ENCODE measurements at places on chromosomes 3 and 15.
A peak's percentile ranks its signal among the peaks of the same experiment; 100 is the strongest.

DNA sequence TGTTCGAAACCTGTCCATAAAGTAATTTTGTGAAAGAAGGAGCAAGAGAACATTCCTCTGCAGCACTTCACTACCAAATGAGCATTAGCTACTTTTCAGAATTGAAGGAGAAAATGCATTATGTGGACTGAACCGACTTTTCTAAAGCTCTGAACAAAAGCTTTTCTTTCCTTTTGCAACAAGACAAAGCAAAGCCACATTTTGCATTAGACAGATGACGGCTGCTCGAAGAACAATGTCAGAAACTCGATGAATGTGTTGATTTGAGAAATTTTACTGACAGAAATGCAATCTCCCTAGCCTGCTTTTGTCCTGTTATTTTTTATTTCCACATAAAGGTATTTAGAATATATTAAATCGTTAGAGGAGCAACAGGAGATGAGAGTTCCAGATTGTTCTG, 44.4 kb downstream of the AGTR1 start:
- no peak for DNase-seq

GRCh38 chr3:192090586-192090985, 629.6 kb downstream of the PYDC2 start:
- no peak for DNase-seq

- no peak for DNase-seq
Measured at GRCh38 chr3:185631508-185632206, 45.6 kb downstream of the SENP2 start.

DNA sequence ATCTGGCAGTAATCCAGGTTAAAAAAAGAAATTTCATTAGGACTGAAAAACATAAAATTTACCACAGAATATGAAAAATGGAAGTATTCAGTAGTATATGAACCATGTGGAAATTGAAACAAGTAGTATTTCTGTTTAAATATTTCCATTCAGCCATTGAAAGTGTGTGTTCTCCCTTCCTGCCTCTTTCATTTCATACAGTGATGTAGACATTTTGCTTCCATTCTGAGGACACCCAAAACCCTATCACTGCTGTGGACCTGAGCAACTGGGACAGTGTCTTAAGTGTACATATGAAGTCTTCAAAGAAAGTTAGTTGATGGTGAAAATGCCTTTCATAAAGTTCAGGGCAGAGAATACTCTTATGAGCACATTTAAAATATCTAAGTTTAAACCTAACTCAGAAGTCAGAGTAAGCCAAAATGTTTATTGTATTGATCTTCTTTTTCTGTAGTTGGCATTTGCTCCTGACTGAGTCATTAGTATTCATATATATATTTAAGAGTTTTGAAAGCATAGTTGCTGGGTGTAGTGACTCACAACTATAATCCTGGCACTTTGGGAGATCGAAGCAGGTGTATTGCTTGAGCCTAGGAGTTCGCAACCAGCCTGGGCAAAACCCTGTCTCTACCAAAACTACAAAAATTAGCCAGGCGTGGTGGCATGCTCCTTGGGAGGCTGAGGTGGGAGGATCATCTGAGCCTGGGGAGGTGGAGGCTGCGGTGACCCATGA, 198.8 kb downstream of the KLHL25 start:
- no peak for DNase-seq

DNA sequence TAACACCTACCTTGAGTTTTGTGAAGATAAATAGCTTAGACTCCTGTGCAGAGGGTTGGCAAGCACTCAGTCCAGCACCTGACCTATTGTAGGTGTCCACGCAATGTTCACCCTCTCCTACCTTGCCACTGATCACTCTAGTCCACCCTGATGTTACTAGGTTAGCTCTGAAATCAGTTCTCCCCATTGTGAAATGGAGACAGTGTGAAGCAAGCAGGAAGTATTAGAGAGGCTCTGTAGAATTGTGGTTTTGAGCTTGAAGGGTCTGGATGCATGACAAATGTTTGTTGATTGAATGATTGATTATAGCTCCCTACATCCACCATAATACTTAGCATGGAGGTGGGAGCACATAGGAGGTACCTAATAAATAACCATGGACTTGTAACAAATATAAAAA, 199.7 kb downstream of the RPLP1 start:
- DNase-seq = no peak

- DNase-seq = no peak
Measured at GRCh38 chr15:81916451-81916850, 129.4 kb downstream of the MEX3B start.

- DNase-seq = no peak
Measured at GRCh38 chr15:70016511-70016994, 81.2 kb downstream of the TLE3 start.

- peak; percentile 33 for DNase-seq
Measured at GRCh38 chr15:67783303-67783702, 42.0 kb upstream of the SKOR1 start.

GRCh38 chr3:45816544-45816943, 20.2 kb upstream of the SLC6A20 start:
- DNase-seq = no peak

GRCh38 chr3:12545473-12545791, at the start of gene MKRN2OS:
TSS of gene MKRN2OS (minus strand) at chr3:12545499. CDS start at chr3:12545464, 35 bp downstream.
- peak; percentile 31 for DNase-seq

- no peak for DNase-seq
Measured at GRCh38 chr3:181696626-181697230, 15.0 kb upstream of the SOX2 start.

- no peak for DNase-seq
Measured at GRCh38 chr3:196186651-196187573, 24.3 kb downstream of the ZDHHC19 start.

GRCh38 chr3:127858937-127859336, 36.6 kb upstream of the MGLL start:
- DNase-seq = no peak

DNA sequence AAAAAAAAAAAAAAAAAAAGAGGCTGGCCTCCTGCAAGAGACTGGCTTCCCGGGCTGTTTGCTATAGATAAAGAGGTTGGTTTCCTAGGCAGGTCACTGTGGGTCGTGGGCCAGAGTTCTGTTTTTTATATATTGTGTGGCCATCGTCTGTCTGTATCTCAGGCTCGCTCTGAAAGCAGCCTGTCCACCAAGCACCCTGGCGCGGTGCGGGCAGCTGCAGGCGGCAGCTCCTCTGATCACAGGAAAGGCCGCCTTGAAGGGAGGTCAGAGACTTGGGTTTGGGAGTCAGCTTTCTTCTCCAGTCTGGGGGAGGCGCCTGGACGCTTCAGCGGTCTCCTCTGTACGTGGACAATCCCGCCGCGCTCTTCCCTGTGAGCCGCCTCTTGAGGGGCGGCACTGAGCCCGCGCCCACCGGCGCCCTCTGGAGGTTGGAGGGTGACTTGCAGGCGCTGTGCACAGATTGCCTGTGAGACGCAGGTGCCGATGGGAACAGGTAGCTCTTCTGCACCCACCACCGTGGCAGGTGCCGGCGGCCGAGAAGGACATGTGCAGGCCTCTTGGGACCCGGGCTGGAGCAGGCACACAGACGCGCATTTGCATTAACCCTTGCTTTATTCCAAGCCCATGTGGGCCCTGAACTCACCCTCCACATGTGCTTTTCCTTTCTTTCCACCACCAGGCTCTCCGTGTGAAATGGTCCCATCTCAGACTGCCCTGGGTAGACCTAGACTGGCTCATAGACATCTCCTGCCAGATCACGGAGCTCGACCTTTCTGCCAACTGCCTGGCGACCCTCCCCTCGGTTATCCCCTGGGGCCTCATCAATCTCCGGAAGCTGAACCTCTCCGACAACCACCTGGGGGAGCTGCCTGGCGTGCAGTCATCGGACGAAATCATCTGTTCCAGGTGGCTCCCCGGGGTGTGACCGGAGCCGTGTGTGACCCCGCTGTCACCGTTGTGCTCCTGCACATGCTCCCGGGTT, 89.3 kb downstream of the LRRK1 start:
- DNase-seq = peak; percentile 88

DNA sequence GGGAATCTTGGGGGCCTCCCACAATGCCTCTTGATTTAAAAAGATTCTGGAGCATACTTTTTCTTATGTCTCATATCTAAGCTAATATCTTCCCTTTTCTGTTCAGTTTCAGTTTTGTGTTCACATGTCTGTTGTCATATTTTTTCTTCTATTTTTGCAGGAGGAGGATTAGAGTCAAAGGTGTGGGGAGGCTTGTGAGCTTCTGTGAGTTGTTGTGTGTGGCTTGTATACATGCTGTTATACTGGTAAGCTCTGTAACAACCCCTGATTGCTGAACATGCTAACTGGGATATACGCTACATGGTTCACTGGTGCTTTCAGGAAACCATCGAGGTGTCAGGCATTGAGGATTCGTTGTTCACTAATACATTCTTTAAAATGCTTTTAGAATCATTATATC, 83.5 kb downstream of the SLC25A26 start:
- no peak for DNase-seq

DNA sequence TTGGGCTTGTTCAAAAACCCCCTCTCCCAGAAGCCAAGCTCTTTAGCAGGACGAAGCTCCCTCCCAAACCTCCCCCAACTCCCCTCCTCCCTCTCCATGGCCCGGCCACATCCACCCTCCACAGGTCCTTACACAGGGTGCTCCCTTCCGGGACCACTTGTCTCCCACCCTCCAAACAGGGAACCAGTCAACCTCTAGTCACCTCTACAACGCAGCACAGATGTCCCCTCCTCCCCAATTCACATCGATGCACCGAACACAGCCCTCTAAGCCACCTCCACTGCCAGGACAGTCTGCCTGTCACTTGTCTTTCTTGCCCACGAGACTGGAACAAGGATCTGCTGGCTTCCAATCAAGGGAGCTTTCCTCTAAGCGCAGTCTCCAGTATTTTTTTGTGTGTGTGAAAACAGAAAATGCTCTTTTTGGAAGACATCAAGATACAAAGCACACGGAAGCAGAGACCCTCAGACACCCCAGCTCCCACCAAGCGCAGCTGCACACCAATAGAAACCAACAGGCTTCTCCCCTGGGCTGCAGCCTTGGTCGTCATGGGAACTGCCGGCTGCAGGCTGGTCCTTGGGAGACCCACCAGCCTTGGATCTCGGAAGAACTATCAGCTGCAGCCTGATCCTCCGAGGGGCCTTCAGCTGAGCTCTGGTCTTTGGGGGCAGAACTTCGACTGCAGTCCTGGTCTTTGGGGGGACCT, 26.5 kb downstream of the IQSEC1 start:
- no peak for DNase-seq

DNA sequence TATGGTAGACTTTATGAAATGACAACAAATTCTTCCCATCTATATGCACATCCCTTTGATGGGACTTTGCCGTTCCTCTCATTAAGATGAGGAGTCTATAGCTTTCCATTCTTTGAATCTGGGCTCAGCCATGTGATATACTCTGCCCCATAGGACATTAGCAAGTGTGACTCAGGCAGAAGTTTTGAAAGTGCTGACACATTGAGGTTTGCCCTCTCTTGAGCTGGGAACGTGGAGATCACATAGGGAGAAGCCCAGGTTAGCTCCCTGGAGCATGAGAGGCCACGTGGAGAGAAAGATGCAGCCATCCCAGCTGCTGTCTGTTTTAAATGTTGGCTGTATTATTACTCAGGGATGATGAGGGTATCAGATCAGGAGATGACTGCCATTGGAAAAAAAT, 67.7 kb upstream of the OXTR start:
- no peak for DNase-seq

- peak; percentile 32 for DNase-seq
Measured at GRCh38 chr3:59809710-59810444, 760.1 kb upstream of the CFAP20DC start.

DNA sequence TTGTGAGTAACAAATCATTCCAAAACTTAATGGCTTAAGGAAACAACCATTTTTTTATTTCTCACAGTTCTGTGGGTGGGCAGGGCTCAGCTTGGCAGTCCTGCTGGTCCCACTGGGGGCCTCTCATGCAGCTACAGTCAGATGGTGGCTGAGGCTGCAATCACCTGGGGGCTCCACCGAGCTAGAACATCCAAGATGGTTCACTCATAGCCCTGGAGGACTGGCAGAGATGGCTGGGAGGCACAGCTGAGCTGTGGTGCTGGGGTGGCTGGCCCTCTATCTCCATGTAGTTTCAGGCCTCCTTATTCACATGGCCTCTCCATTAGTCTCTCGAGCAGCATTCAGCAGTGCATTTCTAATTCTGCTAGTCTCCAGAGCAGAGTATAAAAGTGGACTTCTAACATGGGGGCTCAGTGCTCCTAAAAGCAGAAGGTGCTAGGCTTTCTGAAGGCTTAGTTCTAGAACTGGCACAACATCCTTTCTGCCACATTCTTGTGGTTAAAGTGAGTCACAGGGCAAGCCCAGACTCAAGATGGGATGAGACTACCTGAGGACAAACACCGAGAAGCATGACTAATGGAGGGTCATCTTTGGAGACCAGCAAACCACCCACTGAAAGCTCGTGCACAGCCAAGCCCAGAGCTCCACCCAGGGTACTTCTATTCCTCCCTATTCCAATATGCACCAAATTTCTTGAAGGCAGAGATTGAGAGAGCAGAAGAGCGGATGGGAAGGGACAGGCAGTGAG, 6.3 kb downstream of the CAV3 start:
- no peak for DNase-seq

DNA sequence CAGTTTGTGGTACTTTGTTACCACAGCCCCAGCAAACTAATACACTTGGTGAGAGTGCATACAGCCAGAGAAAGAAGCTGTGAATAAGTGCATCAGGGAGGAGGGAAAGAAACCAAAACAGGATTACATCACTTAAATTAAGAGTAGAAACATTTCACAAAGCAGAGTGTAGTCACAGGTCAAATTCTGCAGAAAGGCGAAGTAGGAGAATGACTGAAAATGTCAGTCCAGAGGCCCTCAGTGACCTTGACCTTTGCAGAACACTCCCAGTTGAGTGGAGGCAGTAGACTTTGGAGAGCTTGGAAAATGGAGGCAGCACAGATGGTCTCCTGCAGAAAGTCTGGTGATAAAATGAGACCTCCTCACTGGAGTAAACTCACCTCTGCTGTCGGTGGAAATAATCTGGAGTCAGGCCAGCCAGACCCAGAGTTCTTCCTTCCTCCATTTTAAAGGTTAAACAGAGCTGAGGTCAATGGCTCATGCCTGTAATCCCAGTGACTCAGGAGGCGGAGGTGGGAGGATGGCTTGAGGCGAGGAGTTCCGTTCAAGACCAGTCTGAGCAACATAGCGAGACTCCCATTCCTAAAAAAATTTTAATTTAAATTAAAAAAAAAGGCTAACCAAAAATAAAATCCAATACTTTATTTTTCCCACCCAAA, 5.0 kb downstream of the CD86 start:
- no peak for DNase-seq

GRCh38 chr3:174540116-174540908, 318.8 kb upstream of the NAALADL2 start:
- no peak for DNase-seq

- no peak for DNase-seq
Measured at GRCh38 chr3:173653781-173654180, 256.2 kb downstream of the NLGN1 start.

DNA sequence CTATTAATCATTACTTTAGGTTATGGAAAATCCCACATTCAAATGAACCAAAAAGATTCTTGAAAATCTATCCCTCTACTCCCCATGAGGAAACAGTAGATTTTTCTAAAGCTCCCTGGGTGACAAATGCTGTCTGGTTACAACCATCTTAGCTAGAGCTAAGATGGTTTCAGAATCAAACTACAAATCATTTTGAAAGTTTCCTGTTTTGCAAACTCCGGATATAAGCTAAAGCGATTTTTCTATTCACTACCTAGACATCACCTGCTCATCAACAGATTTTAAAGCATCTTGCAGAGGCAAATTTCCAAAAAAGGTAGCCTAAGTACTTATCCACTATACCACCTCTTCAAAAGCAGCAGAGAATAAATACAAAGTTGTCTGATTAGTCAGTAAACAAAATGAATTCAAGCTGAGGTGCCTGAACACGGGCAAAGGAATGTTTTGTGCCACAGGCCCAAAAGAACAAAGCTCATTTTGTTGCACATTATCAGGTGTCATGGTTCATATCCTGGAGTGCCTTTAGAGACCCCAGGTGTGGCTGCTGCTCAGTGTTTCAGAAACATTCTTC, 204.9 kb downstream of the TNIK start:
- DNase-seq = no peak

Measured in WERI-Rb-1 (cell line).